ENCODE measurements at places on chromosomes 5 and 9.

GRCh38 chr9:96519787-96520186 is 69.8 kb downstream of the HABP4 start:
- no peak for DNase-seq

DNA sequence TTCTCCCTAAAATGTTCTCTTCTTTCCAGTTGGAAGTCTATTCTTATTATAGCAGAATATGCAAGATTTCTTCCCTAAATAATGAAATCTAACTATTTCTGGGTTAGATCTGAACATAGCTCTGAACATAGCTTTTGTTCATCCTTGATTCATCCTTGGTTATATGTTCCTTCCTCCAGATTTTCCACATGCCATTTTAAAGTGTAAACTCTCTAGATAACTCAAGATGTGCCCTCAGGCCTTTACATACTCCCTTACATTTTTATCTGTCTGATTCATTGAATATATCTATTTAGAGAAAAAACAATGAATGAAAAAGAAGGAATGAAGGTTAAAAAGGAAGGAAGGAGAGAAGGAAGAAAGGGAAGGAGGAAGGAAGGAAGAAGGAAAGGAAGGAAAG is 100.9 kb downstream of the FBXO38 start:
- DNase-seq: no peak

GRCh38 chr9:97766092-97766491 is 69.0 kb upstream of the XPA start:
- no peak for DNase-seq

DNA sequence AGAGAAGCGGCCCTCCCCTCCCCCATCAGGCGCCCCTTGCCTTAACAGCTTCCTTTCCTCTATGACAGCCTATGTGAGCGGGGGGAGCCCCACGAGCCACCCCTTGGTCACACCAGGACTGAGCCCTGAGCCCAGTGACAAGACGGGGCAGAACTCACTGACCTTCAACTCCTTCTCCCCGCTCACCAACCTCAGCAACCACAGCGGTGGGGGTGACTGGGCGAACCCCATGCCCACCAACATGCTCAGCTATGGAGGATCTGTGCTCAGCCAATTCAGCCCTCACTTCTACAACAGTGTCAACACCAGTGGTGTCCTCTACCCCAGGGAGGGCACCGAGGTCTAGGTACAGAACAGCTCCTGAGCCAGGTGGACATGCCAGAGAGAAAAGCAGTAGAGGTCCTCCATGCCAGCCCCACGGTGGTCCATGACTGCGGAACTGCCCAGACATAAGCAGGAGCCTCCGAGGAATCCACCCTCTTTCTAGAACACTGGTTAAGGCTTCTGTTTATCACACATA is 2.6 kb downstream of the FOXI1 start:
- DNase-seq: no peak

DNA sequence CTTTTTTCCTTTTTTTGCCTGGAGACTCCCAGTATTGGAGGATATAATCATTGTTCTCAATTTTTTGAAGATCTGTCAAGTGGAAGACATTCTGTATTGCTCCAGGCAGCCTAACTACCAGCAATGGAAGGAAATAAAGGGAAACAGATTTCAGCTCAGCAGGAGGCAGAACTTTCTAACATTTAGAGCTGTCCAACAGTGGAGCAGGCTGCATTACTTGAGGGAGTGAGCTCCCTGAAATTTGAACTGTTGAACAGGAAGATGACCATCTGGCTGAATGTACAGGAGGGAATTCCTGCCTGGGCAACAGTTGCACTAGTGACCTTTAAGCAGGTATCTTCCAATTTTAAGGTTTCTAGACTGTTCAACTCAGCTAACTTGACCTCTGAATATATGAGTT is 1.1 kb upstream of the GAPVD1 start:
- DNase-seq: no peak

DNA sequence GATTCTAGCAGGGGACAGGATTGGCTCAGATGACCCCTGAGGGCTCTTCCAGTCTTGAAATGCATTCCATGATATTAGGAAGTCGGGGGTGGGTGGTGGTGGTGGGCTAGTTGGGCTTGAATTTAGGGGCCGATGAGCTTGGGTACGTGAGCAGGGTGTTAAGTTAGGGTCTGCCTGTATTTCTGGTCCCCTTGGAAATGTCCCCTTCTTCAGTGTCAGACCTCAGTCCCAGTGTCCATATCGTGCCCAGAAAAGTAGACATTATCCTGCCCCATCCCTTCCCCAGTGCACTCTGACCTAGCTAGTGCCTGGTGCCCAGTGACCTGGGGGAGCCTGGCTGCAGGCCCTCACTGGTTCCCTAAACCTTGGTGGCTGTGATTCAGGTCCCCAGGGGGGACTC is 2.9 kb upstream of the MYOZ3 start:
- DNase-seq: no peak

GRCh38 chr5:137205231-137206027 is 293.7 kb downstream of the SPOCK1 start:
- DNase-seq: no peak

DNA sequence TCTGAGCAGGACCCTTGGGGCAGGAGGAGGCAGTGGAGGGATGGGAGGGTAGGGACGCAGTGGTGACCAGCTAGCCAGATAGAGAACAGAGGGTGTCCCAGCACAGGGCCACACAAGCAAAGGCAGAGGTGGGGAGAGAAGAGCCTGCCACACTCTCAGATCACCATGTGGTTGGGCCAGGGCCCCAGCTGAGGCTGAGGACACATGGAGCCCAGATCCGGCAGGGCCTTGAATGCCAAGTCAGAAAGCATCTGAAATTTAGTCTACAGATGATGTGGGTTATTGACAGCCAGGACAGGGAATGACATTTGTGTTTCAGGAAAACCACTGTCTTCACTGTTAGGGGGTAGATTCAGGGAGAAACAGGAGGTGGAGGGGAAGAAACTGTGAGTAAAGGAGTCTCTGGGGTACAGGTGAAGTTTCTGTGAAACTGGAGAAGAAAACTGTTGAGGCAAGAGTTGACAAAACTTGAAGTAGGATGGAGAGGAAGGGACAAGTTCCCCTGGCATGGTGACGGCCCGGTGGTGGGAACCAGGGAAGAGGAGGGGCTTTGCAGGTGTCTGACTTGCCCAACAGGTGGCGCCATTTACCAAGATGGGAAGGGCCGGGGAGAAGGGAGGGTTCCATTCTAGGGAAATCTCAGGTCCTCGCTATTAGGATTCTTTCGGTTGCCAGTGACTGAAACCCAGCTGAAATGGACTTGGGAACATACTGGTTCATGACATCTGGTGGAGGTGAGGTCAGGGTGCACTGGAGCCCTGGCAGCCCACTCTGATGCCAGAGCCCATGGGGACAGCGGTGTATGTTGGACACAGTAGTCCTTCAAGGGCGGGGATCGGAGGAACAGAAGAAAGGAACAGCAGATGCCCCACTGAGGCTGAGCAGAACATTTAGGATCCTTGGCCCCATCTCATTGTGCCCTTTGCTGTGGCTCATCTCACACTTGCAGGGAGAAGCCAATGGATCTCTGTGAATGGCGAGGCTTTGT is 100.1 kb downstream of the KCNIP1 start:
- peak; percentile 29 for DNase-seq

DNA sequence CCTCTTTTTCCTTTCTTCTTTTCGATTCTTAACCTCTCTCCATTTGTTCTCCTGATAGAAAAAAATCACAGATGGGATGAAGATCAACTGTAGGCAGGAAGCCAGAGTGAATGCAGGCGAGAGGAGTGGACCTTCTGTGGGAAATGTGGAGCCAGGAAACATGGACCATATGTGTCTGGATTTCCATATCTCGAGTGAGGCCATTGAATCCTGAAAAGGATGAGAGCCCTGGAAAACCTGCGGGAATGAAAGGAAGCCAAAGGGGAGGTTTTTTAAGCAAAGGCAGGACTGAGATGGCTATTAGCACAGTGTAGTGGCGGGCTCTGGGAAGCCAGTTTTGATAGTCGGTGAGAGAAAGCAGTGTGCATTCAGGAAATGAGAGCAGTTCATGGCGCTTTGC is 139.5 kb upstream of the C9orf72 start:
- DNase-seq: no peak

DNA sequence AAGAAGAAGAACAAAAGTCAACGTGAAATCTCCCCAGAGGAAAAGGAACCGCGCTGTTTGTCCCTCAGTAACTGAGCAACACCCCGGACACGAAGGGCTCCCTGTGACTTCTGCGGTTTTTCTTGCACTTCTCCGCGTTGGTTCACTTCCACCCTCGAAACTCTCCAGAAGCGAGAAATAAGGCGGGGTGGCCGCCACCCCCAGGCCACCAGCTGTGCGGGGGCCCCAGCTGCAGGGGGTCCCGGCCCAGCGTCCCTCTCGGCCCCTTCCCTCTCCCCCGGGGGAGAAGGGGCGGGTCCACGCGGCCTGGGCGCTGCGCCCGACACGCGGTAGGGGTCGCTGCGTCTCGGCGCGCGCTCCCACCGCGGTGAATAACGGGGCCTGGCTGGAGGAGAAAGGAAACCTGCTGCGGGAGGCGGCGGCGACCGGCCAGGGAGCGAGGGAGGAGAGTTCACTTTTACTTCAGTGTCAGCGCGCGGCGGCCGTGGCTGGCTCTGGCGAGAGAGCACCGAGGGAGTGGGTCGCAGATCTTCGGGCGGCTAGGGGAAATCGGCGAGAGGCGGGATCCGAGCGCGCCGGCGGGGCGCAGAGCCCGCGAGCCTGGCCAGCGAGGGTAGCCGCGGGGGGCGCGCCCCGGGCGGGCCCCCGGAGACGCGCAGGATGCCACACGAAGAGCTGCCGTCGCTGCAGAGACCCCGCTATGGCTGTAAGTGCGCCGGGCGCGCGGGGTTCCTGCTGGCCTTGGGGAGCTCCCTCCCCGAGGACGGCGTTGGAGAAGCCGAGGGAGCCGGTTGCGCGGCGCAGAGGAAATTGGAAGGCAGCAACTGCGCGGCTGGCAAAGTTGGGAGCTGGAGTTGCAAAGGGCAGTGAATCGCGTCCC is at the start of gene IQGAP2:
TSS of gene IQGAP2 (plus strand) at position 400 of the 880 bp plus-strand sequence. CDS start at position 661, 261 bp downstream.
- peak; percentile 69 for DNase-seq

GRCh38 chr5:56698463-56699381 is 116.6 kb upstream of the MAP3K1 start:
- DNase-seq: no peak

DNA sequence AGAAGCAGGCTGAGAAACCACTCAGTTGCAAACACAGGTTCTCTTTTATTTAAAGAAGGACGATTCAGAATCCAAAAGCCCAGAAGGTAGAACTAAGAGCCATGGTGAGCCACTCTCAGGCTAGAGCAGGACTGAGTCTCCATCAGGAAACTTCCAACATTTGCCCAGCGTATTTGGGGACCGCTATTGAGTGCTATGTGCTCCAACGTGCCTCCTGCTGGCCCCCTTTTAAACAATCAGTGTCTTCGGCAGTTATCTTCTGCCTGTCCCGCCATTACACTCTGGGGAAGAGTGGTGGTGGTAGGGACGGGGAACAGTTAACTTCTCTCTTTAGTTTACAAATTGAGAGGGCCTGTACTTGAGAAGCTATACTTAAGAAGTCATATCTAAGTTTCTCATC is 78.1 kb downstream of the DENND1A start:
- no peak for DNase-seq

- no peak for DNase-seq
Measured at GRCh38 chr9:18976709-18977531, 56.1 kb downstream of the SAXO1 start.

DNA sequence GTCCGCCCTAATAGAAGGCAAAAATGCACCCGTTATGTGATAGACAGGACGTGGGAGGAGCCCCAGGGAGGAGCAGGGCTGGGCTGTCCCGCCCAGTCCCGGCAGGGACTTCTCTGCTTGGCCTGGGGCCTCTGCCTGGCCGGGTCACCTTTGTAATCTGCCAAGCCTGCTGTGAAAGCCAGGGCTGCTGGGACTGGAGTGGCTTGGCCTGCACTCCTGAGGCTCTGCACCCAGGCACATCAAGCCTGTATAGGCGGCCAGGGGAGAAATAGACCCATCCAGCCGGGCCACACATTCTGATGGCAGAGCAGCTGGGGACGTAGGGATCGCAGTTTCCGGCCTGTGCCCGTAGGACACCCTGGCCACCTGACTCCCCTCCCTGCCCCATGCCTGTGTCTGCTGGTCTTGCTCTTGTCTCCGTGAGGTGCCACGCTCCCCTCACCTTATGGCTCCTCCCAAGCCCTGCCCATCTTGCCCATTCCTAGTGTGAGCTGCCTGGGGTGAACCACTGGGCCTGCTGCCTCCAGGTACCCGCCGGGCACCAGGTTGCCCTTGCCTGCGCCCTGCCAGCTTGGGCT is 28.1 kb downstream of the DYNC2I2 start:
- DNase-seq: no peak

DNA sequence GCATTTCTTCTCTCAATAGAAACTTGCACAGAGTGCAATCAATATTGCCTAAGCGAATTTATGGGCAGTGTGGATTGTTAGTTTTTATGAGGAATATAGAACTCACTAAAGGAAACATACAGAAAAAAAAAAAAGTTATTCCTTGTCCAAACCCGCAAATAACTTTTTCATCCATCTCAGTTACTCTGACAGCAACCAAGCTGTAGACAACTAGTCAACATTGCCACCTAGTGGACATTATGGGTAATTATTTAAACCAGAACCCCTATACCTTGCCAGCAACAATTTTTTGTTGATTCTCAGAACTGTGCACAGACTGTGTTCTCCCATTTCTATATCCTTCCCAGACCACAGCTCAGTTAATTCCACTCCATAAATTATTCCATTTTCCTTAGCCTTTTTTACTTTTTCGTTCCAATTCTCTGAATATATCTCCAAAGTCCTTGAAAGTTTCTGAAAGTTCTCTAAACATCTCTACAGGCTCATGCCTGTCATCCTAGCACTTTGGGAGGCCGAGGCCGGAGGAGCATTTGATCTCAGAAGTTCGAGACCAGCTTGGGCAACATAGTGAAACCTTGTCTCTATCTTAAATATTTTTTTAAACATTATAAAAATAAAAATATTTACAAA is 2.6 kb upstream of the AFAP1L1 start:
- no peak for DNase-seq

- DNase-seq: no peak
Measured at GRCh38 chr5:96173366-96173765, 211.7 kb upstream of the ELL2 start.

DNA sequence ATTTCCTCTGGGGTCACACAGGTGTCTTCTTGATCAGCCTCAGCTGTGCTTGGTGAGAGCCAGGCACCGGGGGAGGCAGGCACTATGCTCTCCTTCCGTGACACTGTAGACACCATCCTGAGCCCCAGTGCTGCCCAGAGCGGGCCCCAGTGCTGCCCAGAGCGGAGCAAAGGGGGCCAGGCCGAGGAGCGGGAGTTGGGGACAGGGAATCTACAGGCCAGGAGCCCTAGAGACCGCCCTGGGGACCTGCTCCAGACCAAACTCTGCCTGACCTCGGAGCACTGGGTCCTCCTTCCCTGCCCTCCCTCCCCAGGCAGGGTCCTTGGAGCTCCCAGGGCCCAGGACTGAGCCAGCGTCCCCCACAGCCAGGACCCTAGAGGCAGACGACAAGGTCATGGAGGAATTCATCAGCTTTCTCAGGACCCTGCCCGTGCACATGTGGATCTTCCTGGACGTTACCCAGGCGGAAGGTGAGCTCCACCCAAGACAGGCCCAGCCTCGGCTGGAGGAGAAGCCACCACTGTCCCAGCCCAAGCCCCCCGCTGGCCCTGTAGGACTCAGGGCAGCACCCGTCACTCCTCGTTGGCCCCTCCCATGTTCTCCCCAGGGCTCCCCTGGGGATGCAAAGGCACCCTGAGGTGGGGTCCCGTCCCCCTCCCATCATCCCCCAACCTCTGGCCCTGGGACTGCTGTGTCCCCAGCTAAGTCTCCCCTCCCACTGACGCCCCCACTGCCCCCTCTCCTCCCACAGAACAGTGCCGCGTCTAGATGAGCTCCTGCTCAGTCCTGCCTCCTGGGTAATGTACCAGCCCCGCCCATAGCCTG is 30.2 kb downstream of the PAEP start:
- no peak for DNase-seq
